ENCODE measurements at places on chromosomes 3 and 15. TPM values are rescaled to one million over a fixed set of nuclear protein-coding genes. Genes with fewer than 3 reads are reported as not detected.

- DNase-seq = no peak
These were observed 19.4 kb upstream of the PLXNA1 start for GRCh38 chr3:126963261-126964190.

DNA sequence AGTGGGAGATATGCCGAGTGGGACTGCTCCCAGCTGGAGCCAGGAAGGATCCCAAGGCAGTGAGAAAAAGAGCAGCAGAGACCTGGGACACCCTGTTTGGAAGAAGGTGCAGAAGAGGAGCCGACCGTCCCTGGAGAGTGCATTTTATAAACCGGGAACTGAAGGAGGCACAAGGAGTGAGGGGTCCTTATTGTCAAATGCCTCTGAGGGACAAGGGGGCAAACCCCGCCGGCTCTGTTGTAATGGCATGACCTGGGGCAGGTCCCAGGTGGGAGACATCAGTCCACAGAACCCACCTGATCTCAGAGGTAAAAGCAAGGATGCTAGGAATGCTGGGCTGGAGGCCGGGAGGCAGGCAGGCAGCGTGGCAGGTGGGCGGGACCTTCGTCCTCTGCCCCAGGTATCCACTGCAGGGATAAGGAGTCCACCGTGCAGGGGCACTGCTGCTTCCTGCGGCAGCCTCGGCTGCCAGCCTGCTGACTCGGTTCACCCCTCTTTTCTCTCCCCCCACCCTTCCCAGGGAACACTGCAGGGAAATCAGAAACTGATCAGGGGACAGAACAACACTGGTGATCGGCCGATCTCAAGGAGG lies 26.9 kb downstream of the ADAMTS17 start:
- DNase-seq = no peak

SLC6A11 gene
- total RNA-seq = not detected

KLF15 gene
- total RNA-seq = 0.89 TPM

DNA sequence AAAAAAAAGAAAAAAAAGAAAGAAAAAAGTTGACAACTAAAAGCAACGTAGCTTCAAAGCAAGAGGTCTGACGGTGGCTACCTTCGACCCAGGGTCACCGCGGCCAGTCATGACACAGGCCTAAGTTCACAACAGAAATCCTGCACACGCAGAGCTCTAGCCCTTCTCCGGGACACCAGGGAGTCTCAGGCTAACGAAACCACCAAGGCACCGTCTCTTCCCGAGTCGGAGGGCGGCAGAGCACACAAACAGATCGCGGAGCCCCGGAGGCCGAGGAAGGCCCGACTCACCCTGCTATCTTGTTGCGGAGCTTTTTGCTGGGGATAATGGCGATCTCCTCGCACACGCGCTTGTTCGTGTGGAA lies 584 bp downstream of the RPS17 start:
- DNase-seq = peak; percentile 17

EFL1 gene
- 18.6 TPM for total RNA-seq

CDHR4 gene
- not detected for total RNA-seq

DNA sequence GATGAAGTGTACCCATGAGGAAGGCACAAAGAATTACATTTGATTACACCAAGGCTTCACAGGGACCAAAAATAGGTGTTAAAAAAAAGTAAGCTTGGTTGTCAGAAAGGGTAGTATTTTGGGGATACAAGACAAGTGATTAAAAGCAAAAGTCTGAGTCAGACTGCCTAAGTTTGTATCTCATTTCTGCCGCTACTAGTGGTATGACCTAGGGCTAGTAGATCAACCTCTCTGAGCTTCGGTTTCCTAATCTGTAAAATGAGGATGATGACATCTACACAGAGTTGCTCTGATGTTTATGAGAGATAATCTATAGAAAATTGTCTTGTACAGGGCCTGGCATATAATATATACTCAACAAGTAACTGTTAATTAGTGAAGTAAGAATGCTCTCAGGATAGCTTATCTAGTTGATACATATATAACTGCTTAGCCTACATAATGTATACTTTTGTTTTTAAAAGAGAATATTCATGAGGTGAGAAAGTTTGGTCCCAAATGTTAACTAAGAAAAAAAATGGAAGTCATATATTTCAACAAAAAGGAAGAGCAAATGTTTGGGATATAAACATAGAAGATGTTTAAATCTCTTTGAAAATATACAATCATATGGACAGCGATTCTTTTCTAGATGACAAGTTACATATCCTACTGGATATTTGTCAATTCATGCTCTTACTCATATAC lies 163.0 kb upstream of the SLC2A2 start:
- DNase-seq = no peak

KBTBD8 gene
- total RNA-seq = 7.4 TPM

CLEC3B gene
- total RNA-seq = not detected

- no peak for DNase-seq
These were observed 110.5 kb upstream of the BFSP2 start for GRCh38 chr3:133289322-133289721.

- no peak for DNase-seq
These were observed 237.8 kb downstream of the FMN1 start for GRCh38 chr15:32956711-32957110.

- no peak for DNase-seq
These were observed 61.0 kb downstream of the LRIG1 start for GRCh38 chr3:66439666-66440344.

DNA sequence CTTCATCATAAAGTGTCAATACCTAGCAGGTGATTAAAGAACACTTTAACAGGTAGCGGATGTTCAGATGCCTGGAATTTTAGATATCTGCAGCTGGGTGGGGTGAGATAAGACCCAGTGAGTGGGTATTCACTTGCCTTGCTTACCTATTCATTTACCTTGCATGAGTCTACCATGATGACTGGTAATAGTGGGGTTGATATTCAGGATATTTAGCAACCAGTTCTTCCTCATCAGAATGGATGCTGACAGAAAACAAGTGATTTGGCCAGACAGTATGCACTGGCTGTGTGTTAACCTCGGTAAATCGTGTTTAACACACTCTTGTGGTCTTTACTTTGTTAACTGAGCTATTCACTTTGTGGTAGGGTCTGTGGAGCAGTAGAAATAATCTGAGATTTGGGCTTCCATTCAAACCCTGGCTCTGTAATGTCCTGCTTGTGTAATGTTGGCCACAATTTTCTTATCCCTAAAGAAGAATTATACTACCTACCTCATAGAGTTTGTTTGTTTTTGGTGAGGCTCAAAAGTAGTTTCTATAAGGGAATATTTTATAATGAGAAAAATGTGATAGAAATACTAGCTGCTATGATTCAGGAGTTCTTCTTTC lies 391.9 kb upstream of the TBL1XR1 start:
- DNase-seq = no peak

GRCh38 chr3:124395162-124395561 lies 335.1 kb upstream of the UMPS start:
- no peak for DNase-seq

- no peak for DNase-seq
These were observed 99.8 kb downstream of the MECOM start for GRCh38 chr3:169563775-169564059.

DNA sequence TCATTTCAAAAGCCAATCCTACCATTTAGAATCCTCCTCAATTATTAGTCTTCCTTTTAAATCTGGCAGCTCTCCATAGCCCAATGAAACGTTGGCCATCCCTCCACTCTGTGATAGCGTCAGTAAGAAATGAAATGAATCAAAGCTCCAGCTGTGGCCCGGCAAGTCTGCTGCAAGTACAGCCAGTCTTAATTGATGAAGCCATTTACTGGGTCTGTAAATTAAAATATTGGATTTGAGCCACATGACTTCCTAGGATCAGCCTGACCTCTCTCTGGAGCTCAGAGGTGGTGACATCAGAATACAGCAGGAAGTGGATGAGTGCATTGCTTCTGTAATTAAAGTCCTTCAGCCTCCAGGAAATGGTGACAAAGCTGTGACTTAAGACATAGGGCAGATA lies 347.0 kb upstream of the LMCD1 start:
- DNase-seq = no peak

- DNase-seq = no peak
These were observed 144.0 kb upstream of the PTPRG start for GRCh38 chr3:61417352-61417751.

DNA sequence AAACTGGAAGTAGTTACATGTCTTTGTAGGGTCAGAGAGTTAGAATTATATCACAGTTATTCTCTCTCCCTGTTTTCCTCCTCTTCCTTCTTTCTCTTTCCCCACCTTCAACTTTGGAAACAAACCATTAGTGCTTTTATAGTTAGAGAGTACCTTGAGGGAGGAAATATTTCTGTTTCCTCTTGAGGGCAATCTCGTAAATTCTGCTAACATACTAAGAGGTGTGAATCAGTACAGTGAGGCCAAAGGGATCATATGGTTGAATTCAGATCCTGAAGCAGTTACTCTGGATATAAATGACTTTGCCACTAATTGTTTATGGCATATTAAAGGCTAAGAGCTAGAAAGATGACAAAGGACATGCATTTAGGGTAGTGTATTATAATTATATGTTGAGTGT lies 60.3 kb upstream of the CCNL1 start:
- DNase-seq = no peak

GRCh38 chr15:49734831-49735508 lies 114.1 kb downstream of the DTWD1 start:
- DNase-seq = no peak

ATP8B4 gene
- 2.9 TPM for total RNA-seq
